ENCODE measurements at places on chromosomes 2 and 18.

DNA sequence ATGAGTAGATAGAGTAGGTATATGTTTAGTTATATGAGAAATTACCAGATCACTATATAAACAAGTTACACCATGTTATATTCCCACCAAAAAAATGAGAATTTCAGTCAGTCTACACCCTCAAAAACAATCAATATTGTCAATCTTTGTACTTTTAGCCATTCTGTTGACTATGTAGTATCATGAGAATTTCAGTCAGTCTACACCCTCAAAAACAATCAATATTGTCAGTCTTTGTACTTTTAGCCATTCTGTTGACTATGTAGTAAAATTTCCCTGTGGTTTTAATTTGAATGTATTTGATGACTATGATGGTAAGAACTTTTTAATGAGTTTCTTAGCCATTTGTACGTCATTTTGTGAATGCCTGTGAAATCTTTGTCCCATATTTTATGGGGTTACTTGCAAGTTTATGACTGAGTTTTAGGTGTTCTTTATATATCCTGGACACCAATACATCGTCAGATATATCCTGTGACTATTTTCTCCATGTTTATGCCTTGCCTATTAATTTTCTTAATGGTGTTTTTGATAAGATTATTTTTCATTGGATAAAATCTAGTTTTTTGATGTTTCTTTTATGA lies 528.4 kb upstream of the SPHKAP start:
- DNase-seq, result no peak

GRCh38 chr2:230447455-230448451 lies 31.8 kb downstream of the SP100 start:
- peak; percentile 53 for DNase-seq

DNA sequence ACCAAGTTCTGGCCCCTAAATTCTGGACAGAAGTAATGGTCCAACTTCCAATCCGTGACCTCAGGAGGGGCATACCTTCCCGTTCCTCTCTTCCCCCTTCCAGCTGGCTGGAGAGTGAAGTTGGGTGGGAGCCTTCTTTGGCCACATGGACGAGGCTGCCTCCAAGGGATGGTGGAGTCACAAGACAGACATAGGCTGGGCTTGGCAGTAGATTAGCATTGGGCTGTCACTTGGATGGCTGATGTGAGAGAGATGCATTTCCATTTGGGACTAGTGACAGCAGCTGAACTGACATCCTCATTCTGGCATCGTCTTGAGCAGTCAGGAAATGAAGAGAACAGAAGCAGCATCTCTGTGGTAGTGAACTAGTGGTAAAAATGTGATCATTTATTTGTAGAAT lies 12.6 kb downstream of the NT5DC4 start:
- DNase-seq, result no peak

DNA sequence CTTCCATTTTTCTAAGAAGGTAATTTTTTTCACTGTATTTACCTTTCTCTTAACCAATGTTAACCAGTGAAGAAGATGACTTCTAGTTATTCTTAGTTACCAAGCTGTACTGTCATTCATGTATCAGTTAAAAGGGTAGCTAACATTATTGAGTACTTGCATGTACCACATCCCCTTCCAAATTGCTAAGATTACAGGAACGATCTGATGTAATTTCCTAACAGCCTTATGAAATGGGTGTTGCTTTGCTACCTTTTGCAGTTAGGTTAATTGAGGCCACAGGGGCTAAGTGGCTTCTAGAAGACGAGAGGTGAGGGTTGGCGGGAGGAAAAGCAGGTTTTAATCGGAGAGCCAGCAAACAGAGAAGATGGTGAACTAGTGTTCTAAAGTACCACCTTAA lies 1.8 kb upstream of the SULT6B1 start:
- no peak for DNase-seq

GRCh38 chr2:24107336-24107735 lies 15.8 kb downstream of the PFN4 start:
- DNase-seq, result no peak

DNA sequence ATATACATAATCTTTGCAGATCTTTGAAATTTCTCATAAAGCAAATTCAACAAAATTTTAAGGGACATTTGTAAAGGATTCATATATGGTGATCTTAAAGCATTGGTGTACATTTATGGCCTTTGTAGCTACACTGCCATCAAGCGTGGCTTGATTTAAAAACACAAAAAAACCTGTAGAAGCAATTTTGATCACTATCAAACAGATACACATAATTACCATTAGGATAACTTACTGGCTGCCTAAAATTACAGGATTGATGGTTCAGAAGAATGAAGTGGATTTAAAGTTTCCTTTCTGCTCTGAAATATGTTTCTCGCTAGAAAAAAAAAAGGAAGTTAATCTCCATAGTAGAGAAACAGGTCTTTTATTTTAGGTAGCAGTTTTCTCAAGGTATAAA lies 31.4 kb downstream of the MAPRE2 start:
- no peak for DNase-seq

GRCh38 chr2:230714136-230714480 lies 1.5 kb downstream of the CAB39 start:
- peak; percentile 60 for DNase-seq

GRCh38 chr2:239609607-239610310 lies 208.9 kb upstream of the HDAC4 start:
- DNase-seq, result peak; percentile 31

DNA sequence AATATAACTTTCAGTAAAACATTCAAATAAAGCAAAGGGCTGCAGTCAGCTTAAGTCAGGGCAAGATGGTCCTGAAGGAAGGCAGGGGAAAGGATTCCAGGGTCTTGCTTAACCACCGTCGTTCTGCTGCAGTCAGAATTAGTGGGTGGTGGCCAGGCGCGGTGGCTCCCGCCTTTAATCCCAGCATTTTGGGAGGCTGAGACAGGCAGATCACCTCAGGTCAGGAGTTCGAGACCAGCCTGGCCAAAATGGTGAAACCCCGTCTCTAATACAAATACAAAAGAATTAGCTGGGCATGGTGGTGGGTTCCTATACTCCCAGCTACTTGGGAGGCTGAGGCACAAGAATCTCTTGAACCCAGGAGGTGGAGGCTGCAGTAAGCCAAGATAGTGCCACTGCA lies 6.8 kb downstream of the SLC19A3 start:
- no peak for DNase-seq

DNA sequence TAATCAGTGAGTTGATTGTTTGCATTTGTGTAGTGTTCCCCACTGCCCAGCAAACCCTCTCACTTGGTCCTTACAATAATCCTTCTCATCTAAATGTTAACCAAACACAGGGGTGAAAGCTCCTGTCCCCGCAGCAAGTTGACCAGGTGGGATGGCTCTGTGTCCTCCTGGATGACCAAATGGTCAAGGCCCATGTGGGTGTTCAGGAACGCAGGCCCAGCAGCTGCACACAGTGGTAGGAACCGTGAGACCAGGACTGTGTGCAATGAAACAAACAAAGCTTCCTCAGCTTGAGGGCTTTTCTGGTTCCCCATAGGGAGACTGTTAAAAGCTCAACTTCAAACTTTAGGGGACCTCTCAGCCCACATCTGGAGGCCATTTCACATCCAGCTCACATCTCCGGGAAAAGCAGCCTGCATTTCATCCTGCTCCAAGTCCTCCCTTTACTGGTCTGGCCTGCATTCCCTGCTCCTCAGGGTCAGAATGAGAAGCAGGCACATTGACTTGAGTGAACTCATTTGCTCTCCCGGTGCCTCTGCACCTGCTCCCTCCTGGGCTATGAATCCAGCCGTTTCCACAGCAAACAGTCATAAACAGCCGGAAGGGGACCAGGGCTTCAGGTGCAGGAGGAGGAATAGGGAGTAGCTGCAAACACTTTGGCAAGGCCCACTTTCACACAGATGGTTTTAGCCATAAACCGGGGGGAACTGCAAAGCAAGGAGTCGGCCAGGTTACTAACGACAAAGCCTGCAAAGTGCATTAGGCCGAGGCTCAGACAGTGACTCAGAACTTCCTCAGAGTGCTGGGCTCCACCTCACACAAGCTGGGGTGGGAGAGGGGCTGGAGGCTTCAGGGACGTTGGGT lies 144.7 kb downstream of the CAPN13 start:
- DNase-seq, result no peak

- no peak for DNase-seq
Measured at GRCh38 chr2:86648681-86649080, 25.0 kb upstream of the RNF103 start.

GRCh38 chr18:21680161-21680560 lies 24.4 kb downstream of the ABHD3 start:
- no peak for DNase-seq

DNA sequence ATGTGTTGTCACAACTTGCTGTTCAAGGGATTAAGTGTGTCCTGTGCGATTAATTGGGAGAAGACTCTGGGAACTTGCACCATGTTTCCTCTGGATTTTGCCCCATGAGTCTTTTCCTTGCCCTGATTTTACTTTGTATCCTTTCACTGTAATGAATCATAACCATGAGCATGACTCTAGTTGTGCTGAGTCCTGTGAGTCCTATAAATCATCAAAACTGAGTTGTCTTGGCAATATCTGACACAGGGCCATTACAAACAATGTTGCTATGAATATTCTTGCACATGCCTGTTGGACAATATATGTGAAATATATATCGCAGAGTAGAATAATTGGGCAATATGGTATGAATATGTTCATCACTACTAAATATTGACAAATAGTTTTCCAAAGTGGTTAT lies 56.5 kb upstream of the COL5A2 start:
- no peak for DNase-seq

DNA sequence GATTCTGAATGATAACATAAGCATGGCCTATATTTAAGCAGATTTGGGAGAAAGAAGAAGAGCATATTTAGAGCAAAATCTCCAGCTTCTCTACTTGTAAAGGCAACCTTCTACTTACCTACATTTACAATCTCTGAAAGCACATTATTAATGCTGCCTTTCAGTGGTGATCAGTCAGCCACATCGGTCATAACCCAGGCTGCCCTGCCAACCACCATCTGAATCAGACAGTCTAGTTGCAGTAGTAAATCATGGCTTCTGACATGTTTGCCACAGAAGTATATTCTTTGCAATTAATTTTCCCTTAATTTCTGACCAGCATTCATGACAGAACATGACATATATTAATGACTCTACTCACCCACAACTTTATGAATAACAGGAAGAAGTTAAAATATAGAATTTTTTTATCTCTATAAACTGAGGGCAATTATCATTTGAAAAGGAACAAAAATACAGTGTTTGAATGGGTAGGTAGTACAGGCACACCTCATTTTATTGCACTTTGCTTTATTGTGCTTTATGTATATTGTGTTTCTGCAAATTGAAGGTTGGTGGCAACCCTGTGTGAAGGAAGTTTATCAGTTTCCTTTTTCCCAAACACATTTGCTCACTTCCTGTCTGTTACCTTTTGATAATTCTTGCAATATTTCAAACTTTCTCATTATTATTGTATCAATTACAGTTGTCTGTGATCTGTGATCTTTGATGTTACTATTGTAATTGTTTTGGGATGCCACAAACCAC lies 531.6 kb upstream of the CHAC2 start:
- DNase-seq, result no peak

DNA sequence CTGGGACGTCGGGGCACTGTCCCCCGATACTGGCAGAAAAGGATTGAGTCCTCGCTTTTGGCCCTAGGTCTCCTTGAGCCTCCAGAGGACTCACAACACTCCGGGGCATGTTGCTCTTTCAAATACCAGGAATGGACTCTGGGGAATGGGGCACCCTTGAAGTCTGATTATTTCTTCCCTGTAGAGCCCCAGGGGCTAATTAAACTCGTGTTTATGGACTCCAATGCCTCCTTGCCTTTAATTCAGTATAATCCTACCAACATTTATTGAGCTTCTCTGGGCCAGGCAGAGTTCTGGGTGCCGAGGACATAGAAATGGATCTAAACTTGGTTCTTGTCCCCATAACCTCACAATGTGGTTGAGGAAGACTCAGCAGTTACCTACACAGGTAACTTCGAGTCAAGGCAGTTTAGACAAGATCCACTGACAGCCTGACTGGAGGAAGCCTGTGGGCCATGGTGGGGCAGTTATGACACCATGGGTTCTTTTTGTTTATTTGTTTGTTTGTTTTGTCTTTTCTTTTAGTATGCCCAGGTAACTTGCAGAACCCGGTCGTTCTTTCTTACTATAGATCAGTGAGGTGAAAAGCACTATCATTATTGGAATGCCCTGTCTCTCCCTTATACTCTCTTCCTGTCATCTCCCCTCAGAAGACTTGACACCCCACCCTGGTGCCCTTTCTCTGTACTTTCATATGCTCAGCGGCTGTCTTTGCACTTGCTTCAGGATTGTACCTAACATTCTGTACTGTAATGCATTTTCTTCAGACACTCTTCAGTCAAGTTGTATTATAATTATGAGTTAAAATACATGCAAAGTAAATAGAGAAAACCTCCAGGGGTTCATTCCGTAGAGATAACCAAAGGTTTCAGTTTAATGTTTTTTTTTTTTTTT lies 3.2 kb downstream of the CFLAR start:
- DNase-seq, result peak; percentile 49

GRCh38 chr18:59094569-59094968 lies 45.1 kb upstream of the SEC11C start:
- DNase-seq, result no peak

DNA sequence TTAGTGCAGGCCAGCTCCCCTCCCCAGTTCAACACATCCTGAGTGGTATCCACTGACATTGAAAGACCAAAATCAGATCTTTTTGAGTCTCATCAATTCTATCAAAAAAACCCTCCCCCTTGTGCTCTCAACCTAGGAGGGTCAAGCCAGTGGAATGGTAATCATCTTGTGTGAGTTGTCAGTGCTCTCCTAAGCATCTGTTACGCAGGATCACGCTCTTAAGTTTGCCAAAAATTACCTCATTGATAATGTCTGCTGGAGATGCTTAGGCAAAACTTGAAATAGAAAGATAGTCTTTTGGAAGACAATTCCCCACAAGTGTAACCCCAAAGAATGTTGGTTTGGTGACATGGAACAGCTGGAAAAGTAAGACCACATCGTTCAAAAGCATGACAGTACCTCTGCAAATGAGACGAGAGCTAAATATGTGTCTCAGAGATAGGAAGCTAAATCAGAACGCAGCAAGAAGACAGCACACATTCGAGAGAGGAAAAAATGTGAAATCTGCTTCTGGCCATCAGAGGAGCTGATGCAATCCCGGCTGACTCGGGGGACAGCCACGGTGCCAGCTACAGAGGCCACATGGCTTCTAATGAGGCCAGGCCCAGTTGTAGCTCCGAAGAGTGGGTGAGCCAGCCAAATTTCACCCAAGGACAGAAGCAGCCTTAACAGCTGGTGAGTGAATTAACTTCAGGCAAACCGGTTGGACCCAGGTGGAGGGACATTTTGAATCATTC lies 753.9 kb downstream of the RNF144A start:
- DNase-seq, result no peak
